HCEC 1CT (cell line): ENCODE measurements at places on chromosomes 5 and 9.

GRCh38 chr9:136485049-136486045 is 2.5 kb upstream of the SEC16A start:
- DNase-seq, result peak; percentile 50

- DNase-seq, result peak; percentile 94
Observed at GRCh38 chr5:150143350-150144245, 12.0 kb downstream of the PDGFRB start.

DNA sequence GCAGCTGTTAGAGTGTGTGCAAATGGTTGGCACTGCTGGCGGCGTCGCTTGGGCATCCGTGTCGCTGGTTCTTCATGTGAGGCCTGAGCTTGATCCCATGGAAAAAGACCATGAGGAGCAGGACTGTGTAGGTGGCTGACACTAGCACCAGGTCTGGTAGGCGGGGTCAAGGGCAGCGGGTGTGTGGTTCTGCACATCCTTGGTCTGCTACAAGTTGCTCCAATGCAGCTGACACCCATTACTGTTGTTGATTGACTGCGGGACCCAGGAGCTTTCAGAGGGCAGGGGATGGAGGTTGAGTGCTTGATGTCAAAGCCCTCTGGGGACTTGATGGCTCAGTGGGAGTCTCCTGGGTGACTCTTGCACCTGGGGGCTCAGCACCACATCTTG is 29.0 kb upstream of the PITX1 start:
- no peak for DNase-seq

DNA sequence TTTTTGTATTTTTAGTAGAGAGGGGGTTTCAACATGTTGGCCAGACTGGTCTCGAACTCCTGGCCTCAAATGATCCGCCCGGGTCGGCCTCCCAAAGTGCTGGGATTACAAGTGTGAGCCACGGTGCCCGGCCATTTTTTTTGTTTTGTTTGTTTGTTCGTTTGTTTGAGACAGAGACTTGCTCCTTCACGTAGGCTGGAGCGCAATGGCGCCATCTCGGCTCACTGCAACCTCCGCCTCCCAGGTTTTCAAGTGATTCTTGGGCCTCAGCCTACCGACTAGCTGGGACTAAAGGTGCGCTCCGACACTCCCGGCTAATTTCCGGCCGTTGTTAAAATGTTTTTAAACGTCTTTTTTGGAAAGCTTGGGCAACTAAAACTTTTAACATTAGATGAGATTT is 54.0 kb downstream of the SHOC1 start:
- DNase-seq, result no peak

DNA sequence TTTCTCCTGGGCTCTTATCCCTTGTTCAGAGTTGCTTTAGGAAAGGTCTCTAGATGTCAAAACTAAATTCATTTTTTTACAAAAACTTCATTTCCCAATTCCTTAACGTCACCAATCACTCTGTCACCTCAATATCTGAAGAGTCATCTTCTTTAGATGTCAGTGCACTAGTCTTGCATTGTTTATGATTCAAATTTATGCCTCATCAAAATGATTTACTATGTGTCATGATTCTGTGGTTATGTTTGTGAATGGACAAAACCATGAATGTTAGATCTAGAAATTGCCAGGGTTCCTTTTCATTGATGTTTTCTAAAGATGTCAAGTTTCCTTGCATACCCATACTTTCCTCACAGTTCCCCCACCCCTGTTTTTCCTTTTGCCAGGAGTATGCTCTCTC is 21.5 kb downstream of the CWC27 start:
- peak; percentile 57 for DNase-seq

DNA sequence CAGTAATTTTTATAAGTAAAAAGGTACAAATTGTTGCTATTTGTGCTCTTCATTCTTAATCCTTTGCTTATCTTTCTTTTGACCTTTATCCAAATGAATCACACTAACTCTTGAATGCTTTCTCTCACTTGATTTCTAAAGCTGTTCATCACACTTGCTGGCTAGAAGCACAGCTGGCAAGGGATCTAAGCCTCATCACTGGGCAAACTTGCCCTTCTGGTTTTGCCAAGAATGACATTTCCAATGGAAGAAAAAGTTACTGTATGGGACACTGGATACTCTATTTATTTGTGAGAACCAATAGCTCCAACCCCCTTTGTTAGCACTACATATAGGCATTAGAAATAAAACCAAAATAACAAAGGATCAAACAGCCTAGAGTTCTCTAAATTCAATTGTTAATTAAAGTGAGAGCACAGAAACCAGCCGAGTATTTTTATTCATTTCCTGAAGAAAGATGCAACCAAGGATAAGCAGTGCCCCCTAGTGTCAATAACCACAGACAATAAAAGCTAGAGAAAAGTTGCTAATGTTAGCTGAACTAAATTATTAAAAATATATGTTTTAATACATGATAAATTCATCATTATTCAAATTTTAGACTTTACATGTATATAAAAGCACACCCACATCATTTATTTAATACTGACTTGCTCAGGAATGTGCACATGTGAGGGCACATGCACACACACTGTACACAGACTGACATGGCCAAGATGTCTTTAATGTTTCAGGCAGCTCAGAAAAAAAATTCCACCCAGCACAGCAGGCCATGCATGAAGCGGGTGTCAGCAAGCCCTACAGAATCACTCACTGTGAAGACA is 59.8 kb upstream of the POU5F2 start:
- peak; percentile 49 for DNase-seq
